ENCODE measurements at places on chromosomes 7 and 10.

- no peak for DNase-seq
Measured at GRCh38 chr10:79081353-79082034, 12.7 kb downstream of the ZMIZ1 start.

DNA sequence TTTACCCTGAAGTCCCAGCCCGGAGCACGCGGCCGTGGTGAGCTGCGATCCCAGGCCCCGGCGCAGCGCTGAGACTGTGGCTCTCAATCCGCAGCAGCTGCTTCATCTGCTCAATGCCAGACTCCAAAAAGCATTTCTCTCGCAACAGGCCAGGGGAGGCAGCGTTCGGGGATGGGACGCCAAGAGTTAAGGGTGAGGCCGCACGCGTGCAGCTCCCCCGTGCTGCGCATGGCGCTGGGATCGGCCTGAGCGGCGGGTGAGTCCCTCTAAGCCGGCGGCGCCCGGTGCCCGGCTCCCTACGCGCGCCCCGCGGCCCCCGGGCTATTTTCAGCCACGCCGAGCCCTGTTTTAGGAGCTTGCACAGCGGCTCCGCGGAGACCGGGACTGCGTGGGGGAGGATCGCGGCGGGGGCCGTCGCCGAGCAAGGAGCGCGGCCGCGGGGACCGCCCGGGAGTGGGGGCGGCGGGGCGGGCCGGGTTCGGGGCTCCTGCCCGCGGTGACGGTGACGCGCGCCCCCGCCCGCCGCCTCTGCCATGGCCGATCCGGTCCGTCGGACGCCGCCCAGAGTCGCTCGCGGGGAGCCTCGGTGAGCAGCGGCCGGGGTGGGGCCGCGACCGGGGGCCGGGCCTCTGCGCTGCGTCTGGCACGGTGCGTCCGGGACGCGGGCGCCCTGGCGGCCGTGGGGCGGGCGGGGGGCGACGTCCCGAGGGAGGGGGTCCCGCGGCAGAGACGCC, 29.4 kb upstream of the JAKMIP3 start:
- DNase-seq: peak; percentile 39

DNA sequence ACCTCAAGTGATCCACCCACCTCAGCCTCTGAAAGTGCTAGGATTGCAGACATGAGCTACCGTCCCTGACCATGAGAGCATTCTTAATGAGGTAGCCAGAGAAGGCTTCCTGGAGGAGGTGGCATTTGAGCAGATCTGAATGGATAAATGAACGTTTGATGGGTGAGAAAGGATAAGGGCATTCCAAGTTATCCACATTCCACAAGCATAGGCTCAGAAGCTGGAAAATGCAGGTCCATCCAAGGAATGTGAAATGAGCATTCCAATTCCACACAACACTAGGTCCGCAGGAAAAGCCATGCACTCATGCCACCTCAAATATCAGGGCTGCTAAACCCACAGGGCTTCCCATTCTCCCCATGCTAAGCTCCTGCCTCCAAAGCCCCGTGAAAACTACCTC, 17.0 kb downstream of the TMEM130 start:
- DNase-seq: no peak

DNA sequence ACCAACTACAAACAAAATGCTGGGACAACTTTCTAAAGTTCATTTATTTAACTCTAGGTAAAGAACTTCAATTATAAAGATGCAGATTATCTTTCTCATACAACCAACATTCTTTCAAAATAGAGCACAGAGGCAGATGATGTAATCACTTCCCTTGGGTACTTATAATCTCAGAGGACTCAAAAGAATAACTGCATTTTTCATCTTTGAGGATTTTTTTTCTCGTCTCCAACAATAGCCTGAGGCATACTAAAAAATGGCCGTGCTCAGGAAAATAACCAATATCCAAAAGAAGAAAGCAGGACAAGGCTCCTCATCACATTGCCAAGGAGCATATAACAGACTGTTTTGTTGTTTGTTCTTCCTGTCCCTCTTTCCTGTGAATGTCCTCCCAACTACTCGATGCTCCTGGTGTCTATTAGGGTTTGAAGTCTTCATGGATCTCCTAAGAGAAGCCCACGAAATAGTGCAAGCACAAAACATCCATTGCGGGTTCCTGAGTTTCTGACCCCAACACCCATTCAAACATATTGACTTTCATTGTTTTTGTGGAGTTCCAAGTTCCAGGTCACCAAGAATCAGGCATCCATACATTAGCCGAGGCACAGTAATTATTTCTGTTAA, 182.9 kb downstream of the SORCS1 start:
- no peak for DNase-seq

GRCh38 chr7:92790992-92791391, 45.4 kb downstream of the CDK6 start:
- DNase-seq: no peak

DNA sequence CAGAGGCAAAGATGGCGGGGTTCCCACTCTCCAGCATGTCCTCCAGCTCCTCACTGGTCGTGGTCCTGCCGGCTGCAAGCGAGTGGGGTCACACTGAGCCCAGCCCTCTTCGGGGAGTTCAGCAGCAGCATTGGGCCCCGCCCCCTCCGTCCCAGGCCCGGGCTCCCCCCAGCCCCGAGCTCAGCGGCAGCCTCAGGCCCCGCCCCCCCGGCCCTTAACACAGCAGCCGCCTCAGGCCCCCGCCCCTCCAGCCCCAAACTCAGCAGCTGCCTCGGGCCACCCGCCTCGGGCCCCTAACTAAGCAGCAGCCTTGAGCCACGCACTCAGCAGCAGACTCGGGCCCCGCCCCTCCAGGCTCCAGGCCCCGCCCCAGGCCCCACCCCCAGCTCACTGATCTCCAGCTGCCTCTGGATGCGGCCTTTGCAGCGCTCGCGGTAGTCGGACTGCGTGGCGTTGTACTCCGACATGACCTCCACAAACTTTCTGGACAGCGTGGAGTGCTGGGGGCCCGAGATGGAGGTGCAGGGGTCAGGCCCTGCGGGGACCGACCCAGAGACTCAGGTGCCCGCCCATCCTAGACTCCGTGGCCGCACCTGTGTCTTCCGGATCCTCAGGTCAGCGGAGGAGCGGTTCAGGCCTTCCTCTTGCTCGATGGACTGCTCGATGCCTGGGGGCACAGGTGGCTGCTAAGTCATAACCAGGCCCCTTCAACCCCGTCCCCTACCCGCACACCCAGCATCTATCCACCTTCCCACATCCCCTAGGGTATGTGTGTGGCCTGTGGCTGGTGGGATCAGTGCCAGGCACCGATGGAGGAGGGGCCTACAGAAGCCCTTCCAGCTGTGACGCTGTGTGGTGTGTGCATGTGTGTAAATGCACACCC, 15.5 kb downstream of the STX1A start:
- no peak for DNase-seq

DNA sequence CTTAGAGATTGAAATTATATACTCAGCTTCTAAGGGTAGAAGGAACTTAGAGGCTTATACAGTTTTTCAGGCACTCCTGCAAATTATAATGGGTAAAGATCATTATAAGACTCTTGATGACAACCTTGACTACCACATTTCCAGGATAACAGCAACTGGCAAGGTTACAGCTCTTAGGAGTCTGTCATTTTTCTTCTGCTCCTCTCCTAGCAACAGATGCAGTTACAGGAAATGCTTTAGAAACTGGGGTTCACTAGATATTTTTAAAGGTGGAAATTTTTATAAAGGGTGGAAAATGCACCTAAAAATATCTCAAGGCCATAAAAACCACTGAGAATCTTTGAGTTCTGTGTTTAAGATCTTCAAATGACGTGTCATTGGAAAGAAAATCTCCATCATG, 185.8 kb downstream of the RELN start:
- no peak for DNase-seq

- no peak for DNase-seq
Measured at GRCh38 chr10:130560116-130560515, 423.9 kb downstream of the GLRX3 start.

DNA sequence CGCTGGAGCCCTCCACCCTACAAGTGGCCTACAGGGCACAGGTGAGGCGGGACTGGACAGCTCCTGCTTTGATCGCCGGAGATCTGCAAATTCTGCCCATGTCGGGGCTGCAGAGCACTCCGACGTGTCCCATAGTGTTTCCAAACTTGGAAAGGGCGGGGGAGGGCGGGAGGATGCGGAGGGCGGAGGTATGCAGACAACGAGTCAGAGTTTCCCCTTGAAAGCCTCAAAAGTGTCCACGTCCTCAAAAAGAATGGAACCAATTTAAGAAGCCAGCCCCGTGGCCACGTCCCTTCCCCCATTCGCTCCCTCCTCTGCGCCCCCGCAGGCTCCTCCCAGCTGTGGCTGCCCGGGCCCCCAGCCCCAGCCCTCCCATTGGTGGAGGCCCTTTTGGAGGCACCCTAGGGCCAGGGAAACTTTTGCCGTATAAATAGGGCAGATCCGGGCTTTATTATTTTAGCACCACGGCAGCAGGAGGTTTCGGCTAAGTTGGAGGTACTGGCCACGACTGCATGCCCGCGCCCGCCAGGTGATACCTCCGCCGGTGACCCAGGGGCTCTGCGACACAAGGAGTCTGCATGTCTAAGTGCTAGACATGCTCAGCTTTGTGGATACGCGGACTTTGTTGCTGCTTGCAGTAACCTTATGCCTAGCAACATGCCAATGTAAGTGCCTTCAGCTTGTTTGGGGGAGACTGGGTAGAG, at the start of gene COL1A2:
Gene COL1A2, plus strand, starts transcription at position 459 of the 704 bp plus-strand sequence. Its CDS starts 137 bp downstream, at position 596.
- no peak for DNase-seq

DNA sequence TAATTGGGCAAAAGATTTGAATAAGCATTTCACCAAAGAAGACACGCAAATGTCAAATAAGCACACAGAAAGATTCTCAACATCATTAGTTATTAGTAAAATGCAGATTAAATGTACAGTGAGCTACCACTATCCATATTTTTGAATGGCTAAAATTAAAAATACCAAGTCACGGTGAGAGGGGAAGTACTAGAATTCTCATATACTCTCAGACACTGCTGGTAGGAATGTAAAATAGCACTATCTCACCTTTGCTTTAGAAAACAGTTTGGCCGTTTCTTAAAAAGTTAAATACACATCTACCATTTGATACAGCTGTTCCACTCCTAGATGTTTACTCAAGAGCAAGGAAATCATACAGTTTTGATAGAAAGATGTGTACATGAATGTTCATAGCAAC, 115.8 kb upstream of the CELF2 start:
- no peak for DNase-seq

Data from RPMI8226 (cell line).